ENCODE measurements at places on chromosomes 7 and 10.

DNA sequence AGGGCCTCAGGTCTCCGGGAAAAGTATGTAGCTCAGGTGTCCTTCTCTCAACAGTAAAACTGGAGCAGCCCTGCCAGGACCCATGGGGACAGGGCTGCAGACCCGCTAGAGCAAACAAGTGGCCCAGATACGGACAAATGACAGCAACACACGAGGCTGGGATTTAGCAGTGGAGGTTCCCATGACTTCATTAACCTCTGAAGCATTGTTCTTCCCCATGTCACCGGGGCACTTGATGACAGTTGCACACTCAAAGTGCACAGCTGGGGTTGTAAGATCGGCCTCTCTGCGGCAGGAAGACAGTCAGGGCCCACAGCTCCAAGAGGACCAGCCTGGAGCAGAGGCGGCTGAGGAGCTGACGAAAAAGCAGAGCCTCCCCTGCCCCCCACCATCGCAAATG lies 12.5 kb upstream of the PODXL start:
- no peak for DNase-seq

- DNase-seq: no peak
These were observed 64.7 kb upstream of the CTBP2 start for GRCh38 chr10:125225051-125225450.

DNA sequence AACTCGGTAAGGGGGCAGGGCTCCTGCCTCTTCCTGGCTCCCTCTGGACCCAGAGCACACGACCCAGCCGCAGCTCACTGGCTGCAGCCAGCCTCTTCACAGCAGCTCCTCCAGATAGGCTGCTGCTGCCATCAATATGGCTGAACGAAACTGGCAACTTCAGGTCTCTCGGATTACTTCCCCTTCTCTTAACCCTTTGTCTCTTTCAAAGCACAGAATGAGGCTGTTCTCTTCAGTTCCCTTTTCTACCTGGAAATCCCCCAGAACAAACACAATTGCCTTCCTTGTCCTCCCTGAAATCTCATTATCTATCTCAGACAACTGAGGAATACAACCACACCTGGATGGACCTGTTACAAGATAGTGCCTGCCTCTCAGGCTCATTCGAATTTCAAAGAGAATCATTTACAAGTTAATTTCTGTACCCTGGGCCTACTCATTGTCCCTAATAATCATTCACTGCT lies 193.4 kb upstream of the MBL2 start:
- no peak for DNase-seq

DNA sequence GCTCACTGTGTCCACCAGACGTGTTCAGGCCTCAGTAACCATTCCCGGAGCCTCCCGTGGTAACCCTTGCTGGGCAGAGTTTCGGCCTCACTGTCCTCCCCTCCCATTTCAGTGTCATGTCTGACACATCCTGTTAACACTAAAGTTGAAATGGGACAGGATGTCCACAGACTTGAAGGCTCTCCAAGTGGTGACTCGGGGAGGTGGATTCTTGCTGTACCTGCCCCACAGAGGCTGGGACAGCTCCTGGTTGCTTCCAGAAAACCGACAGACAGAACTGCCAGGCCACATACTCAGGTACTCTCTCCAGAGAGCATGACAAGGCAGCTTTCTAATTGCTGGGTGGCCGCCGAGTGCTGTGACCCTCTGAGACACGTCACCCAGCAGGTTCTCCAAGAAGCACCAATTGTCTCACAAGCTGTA lies 17.9 kb upstream of the CYTH3 start:
- DNase-seq: peak; percentile 93

- no peak for DNase-seq
These were observed 3.9 kb downstream of the BRI3 start for GRCh38 chr7:98285157-98286092.

- no peak for DNase-seq
These were observed 140.0 kb downstream of the ITGB8 start for GRCh38 chr7:20470726-20471125.

GRCh38 chr7:158740013-158740656 lies 35.5 kb upstream of the NCAPG2 start:
- peak; percentile 79 for DNase-seq

- DNase-seq: no peak
These were observed 17.2 kb upstream of the PSAP start for GRCh38 chr10:71868192-71868697.

- no peak for DNase-seq
These were observed 167.5 kb downstream of the ARHGAP12 start for GRCh38 chr10:31761156-31761555.

DNA sequence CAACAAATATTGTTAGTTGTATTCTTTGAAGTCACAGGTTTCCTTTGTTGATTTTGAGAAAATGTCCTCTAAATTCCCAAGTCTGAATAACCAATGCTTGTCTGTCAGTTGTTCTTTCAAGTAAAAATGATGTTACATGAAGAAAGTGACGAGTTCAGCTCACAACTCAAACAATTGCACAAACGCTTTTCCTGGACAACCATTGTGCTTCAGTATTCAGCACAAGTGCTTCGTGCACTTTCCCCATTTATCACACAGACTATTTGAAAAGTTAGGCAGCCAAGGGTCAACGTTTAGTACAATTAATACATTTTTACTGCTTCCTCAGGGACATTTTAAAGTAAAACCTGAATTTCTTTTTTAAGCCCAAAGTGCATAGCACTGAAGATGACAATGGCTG lies 44.5 kb downstream of the CDK1 start:
- DNase-seq: no peak
